Stimulated activated CD4-positive, alpha-beta T cell treated with anti-CD3 and anti-CD28 coated beads, TNF-alpha, amount 100 ng/mL, for 24 hours (primary cell): ENCODE measurements at places on chromosomes 7 and 10.

DNA sequence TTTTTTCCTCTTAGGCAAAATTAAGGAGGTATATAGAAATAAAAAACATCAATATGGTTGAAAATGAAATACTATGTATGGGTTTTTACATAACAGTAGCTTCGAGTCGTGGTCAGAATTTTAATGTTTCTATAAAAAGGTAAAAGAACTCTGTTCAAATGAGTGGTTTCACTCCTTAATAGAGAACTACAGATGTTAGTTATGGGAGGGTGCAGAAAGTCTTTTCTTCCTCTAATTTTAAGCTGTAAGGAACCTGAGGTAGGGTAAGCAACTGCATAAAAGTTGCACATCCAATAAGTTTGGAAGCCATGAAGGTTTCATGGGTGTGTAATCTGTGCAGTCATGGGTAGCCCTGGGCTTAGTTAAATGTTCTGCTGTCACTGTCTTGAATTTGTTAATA is 141.3 kb downstream of the SUGCT start:
- no peak for DNase-seq

DNA sequence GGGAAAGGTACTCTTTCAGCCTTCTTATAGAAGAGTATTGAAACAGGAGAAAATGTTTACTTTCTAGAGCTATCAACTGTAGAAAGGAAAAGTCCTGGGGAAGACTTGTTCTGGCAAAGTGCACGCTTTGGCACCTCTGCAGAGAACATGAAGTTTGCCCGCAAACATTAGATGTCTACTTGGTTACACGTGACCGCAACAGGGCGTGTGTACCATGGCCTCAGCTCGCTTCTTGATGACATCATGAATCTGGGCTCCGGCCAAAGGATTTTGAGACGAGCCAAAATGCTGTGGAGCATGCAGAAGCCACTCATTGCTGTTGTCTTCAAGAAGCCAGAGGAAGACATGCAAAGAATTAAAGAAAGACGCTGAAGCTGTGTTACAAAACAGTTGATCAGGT is 8.6 kb upstream of the TAS2R60 start:
- DNase-seq, result no peak

DNA sequence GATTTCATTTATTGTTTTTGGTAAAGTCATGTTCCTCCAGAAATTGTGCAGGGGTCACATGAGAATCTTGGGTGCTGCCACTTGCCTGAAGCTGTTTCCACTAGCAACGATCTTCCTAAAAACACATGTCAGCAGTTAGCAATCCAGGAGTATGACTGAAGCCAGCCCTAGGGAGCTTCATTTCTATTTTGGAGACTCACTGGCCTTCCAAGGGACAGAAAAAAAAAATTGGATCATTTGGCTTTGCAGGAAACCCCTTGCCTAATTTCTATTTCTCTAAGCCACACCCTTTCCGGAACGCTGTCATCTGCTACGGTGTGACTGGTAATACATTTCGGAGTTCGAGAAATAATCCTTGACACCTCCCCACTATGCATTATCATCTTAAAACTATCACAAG is 204.7 kb downstream of the TAX1BP1 start:
- DNase-seq, result no peak

DNA sequence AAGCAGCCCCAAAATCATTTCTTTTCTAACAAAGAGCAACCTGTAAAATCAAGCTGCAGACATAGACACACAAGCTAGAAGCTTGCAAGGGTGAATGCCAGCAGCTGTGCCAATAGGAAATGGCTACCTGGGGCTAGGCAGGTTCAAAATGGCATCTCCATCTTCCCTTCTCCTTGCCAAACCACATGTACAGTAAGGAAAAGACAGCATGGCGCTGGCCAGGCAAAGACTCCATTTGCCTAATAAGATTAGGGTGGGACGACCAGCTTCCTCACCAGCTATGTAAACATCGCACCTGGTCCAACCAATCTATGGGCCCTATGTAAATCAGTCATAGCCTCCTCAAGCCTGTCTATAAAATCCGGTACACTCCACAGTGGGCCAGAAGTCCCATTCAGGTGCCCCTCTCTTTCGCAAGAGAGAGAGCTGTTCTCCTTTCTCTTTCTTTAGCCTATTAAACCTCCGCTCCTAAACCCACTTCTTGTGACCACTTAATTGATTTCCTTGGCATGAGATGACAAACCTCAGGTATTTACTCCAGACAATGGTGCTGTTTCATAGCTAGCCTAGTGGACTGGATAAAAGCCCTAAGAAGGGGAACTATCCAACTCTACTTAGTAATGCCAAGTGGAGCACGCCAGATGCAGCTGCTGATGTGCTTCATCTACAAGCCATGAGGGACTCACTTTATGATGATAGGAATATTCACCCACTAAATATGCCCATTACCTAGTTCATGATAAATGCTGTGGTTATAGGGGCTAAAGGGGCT is 44.1 kb downstream of the HTR7 start:
- DNase-seq, result no peak

DNA sequence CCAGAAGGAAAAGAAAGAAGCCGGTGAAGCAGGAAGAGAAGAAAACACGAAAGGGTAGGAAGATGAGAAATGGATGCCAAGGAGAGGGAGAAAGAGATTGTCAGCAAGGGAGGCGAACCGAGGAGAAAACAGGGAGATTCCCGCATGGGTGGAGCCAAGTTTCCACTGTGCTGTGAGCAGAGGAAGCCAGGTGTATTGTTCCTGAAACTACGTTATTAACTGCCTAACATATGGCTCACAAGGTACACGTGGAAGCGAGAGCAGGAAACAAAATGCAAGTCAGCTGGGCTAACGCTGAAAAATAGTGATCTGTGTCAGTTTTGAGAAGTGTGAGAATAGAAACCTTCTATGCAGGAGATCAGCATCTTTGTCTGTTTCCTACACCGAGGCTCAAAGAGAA is 20.4 kb upstream of the HIPK2 start:
- DNase-seq, result no peak

DNA sequence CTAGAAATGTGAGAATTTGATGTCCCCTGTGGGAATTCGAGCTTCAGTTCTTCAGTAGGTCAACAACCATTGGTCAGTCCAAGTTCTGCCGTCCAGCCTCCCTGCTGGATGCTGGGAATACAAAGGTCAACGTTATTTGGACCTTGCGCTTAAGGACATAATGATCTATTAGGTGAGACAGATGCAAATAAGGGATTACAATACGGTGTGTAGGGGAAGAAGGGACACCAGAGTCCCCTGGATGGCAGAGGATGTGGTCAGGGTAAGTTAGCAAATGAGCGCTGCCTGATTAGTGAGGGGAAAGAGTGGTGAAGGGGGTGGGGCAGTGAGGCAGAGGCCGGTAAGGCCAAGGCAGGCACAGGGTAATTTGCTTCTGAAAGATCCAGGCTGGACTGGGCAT is 16.2 kb downstream of the CCNY start:
- no peak for DNase-seq

DNA sequence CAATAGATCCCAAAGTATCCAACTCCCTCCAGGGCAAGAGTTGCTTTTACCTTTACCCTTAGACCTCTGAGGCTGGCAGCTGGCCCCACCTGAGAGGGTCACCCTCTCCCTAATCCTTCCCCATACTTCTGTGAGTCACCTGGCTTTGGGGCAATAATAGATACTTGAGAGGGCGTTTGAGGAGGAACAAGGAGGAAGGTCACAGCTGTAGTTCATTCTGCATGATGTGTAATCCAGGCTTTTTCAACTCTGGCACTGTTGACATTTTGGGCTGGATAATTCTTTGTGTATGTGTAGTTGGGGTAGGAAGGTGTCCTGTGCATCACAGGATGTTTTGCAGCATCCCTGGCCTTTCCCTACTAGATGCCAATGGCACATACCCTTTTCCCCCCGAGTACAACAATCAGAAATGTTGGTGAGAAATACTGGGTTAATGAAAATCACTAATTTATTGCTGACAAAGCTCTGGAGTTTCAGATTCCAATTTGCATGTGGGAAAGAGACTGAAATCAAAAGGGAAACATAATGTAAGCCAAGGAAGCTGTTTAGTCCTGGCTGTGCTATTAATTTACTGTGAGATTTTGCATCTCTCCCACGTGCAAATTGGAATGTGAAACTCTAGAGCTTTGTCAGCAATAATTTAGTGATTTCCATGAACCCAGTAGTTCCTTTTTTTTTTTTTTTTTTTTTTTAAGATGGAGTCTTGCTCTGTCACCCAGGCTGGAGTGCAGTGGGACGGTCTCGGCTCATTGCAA is 3.6 kb downstream of the BLVRA start:
- no peak for DNase-seq

DNA sequence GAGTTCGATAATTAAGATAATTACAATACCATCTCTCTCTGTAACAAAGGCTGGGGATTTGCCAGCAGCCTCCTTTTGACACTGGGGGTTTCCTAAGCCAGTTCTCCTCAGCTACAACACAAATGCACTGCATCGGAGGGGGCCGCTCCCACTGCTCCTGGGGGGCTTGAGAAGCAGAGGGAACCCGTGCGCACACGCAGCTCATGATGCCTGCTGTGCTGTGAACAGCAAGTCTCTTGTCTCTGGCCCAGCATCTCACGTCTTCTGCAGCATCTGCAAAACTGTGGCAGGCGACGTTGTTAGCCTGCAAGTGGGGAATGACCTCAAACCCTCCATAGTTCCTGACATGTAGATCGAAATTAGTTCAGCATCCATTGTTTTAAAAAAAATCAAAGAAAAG is 5.5 kb downstream of the VIPR2 start:
- DNase-seq, result no peak

DNA sequence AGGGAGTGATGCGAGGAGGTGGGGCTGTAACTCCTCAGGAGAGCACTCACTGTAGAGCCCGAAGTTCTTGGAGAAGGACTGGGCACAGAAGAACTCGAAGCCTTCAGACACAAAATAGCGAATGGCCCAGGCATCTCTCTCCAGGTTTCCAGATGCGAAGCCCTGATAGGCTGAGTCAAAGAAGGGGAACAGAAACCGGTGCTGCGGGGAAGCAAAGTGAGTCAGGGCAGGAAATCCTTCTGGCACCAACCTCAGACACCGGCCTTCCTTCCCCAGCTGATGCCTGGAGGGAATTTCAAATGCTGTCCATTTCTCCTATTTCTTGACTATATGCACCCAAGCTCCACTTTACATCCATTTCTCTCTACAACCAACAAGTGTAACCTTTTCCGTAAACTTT is 26.8 kb downstream of the GOT1 start:
- DNase-seq, result no peak

- no peak for DNase-seq
Observed at GRCh38 chr7:39304178-39304577, 262.0 kb upstream of the YAE1 start.

DNA sequence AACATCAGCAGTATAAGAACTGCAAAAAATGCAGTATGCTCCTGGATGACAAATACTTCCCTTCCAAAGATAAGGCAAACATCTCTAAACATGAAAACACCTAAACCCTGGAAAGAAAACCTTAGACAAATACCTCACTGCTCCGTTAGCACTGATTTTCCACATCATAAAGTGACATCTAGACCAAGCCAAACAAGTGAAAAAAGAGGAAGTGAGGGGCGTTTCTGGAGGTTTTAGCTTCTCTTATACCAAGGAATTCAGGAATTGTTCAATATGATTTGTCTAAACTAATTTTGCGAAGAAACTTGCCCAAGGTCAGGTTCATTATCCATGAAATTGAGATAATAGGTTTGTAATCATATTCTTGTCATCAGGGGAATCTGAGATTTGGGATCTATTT is 279.7 kb downstream of the ADRA2A start:
- DNase-seq, result no peak

DNA sequence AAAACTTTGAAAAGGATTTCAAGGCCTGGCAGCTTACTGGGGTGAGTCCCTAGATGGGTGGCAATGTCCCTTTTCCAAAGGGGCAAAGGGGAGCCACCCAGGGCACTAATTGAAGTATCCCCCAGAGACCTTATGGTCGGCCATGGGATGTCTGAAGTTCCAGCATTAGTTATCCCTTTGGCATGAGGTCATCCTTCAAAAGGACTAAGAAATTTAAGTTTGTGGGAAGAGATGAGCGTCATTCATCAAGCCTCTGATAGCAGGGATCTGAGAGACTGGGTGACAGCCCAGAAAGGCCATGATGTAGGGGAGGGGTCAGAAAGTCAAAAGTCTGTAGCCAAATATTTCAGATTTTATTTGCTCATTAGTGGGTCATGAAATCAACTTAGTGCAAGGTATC is 195.3 kb downstream of the ZNF438 start:
- DNase-seq, result no peak

DNA sequence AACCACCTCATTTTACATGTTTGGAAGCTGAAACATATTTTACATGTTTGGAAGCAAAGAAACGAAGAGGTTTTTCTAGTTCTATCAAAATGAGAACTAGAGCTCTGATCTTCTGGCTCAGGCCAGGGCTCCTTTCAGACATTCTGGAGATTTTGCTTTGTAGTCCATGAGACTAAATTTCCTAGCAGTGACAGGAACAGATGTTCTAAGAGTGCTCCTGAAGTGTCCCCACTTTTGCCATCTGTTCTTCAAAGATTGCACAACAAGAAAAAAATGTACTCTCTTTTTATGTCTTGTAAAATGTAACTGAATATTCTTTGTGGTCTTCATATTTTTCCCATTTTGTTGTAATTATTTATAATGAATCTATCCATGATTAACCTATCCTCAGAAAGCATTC is 196.4 kb upstream of the PCLO start:
- no peak for DNase-seq

GRCh38 chr10:94307046-94307615 is 55.6 kb downstream of the NOC3L start:
- no peak for DNase-seq

GRCh38 chr7:130180571-130181262 is 24.5 kb downstream of the TMEM209 start:
- peak; percentile 14 for DNase-seq

GRCh38 chr10:124366825-124367224 is 51.9 kb downstream of the OAT start:
- no peak for DNase-seq

- no peak for DNase-seq
Observed at GRCh38 chr10:100909501-100910263, 3.1 kb upstream of the SLF2 start.

DNA sequence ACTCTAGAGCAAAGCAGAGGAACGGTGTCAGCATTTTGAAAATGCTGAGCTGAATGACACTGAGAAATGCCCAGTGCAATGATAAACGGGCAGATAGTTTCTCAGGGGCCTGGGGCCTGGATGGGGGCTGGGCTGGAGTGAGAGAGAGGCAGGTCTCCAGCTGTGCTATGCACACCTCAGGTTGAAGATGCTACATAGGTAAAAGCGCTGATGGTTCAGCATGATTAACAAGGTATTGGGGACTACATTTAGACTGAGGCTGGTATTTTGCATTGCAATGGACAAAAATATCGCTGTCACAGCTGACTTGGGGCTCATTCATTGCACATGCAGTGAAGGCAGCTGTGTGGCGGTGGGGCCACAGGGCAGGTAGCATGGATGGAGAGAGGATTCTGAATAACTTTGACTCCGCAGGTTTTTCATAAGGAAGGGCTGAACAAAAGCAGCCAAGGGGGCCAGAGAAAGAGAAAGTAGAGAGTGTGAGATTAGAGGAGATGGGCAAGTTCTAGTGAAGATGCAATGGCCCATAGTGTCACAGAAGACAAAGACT is 290.8 kb upstream of the ZNF32 start:
- no peak for DNase-seq

GRCh38 chr10:78196964-78197363 is 163.3 kb downstream of the RPS24 start:
- DNase-seq, result no peak

GRCh38 chr10:63487990-63488389 is 22.2 kb upstream of the JMJD1C start:
- DNase-seq, result no peak
